Stimulated activated naive CD4-positive, alpha-beta T cell treated with Interleukin-2 at 50 U/mL for 16 hours (primary cell): ENCODE measurements at places on chromosomes 1 and 21.
A peak's percentile ranks its signal among the peaks of the same experiment; 100 is the strongest.

DNA sequence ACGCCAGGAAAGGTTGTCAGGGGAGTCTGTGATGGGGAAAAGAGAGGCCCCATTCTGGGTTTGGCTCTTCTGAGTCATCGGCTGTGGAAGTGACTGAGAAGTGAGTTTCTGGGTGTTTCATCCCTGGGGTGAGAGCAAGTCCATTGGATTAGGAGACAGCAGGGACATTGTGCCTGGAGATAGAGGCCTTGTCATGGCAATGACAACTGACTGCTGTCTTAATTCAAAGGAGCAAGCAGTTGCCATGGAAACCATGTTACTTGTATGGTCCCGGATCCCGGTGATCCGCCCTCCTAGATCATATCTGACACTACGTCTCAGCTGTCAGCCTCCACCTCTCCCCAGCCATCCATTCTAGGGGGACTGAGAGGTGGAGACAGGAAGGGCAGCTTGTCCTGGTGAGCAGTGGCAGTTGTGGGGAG is 34.4 kb downstream of the KIAA0040 start:
- DNase-seq: no peak

- DNase-seq: no peak
These were observed 29.0 kb upstream of the CASQ2 start for GRCh38 chr1:115797486-115797885.

DNA sequence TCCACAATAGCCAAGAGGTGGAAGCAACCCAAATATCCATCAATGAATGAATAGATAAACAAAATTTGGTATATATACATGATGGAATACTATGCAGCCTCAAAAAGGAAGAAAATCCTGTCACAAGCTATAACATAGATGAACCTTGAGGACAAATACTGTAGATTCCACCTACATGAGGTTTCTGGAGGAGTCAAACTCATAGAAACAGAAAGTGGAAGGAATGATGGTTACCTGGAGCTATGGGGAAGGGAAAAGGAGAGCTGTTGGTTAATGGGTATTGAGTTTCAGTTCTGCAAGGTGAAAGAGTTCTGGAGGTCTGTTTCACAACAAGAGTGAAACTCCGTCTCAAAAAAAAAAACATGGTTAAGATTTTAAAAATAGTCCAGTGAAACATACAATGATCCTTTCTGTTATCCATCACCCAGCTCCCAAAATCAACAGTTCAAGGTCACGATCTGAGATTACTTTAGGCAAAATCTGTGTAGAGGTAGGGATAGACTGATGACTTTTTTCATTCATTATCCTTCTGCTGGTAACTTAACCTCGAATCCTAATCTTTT is 80.8 kb upstream of the HNRNPU start:
- DNase-seq: no peak

DNA sequence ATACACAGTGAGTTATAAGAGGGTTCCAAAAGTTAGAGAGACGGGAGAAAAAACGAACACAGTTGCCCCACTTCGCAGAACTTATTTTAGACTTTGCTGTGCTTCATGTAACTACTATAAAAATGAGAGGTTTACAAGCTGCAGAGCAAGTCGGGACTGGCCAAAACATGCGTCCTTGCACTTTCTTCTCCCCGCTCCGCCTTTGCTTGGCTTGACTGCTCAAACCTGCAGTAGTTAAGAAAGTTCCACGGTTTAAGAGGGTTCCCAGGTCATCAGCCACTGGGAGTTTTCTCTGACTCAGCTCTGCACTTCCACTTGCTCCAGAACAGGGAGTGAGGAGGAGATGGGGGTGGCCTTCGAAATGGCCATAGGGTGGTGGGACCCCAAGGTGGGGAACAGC is 36.2 kb downstream of the CLIC6 start:
- no peak for DNase-seq

- DNase-seq: no peak
These were observed 48.4 kb downstream of the FAAP20 start for GRCh38 chr1:2145946-2146835.

DNA sequence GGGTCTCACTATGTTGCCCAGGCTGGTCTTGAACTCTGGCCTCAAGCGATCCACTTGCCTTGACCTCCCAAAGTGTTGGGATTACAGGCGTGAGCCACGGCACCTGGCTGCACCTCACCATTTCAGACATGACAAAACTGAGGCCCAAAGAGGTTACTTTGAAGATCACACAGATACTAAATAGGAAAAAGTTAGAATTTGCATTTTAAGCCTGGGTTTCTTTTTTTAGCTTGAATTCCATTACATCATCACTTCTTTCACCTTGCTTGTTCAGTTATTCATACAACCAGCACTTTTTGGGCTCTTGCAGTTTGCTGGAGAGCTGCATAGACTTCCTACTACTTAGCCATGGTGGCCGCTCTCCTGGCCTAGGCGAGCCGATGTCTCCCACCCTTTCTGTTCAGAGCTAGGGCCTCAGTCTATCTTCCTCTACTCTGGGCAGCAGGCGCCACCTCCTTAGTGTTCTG is 16.3 kb upstream of the CD2 start:
- peak; percentile 45 for DNase-seq
